ENCODE measurements at places on chromosomes 1 and 21.

DNA sequence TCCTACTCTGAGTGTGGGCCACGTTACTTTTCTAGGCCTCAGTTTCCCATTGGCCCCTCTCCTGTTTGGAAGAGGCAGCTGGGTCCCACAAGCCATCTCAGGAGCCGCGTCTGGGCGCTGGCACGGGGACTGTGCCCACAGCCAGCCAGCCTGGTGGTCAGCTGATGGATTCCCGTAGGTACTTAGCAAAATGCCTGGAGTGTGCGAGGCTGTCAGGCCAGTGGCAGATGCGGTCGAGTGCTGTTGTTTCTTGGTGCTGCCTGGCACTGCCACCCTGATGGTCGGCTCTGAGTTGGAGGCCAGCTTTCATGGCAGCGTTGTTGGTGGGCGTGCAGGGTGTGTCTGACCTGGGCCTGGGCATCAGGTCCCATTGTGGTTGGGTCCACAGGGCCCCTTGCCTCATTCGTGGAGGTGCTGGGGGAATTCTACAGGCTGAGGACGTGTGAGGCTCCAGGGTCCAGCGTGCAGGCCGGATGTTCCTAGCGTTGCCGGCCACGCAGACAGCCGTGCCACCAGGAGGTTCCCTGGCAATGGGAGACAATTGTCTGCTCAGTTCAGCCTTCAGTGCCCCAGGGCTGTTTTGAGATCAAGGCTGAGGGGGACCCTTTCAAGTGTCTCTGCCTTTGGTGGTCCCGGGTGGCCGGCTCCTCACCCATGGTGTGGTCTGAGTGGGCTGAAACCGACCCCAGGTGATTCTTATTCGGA, 20.9 kb downstream of the SKI start:
- peak; percentile 13 for DNase-seq

- peak; percentile 84 for DNase-seq
Observed at GRCh38 chr1:236830560-236830959, 35.5 kb downstream of the MTR start.

GRCh38 chr1:185348985-185349384, 31.9 kb upstream of the IVNS1ABP start:
- no peak for DNase-seq

GRCh38 chr1:67788904-67789303, 44.4 kb downstream of the GNG12 start:
- no peak for DNase-seq

GRCh38 chr1:196317535-196318522, 290.4 kb downstream of the KCNT2 start:
- DNase-seq = no peak

GRCh38 chr1:46749404-46749803, 30.5 kb upstream of the EFCAB14 start:
- DNase-seq = no peak

GRCh38 chr1:107950464-107950863, 14.5 kb downstream of the VAV3 start:
- no peak for DNase-seq

- DNase-seq = no peak
Observed at GRCh38 chr1:12012560-12013316, 6.6 kb upstream of the MIIP start.

DNA sequence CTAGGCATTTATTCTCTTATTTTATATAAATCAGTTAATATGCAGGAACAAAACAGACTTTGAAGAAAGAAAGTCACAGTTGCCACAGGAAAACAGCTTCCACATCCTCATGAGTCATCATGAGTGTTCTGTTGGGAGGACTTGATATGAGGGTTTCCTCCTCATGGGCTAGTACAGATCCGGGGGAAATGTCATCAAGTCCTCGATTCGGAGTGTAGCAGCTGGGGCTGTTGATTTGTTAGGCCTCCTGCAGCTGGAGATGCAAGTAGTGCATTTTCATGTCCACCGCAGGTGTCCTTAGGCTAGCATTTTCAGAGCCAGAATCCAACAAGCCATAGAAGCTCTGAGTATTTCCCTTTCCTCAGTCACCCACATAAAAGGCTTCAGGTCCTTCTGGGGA, 36.7 kb downstream of the ADAM30 start:
- DNase-seq = no peak

GRCh38 chr1:82778612-82779011, 977.9 kb downstream of the ADGRL2 start:
- DNase-seq = no peak

DNA sequence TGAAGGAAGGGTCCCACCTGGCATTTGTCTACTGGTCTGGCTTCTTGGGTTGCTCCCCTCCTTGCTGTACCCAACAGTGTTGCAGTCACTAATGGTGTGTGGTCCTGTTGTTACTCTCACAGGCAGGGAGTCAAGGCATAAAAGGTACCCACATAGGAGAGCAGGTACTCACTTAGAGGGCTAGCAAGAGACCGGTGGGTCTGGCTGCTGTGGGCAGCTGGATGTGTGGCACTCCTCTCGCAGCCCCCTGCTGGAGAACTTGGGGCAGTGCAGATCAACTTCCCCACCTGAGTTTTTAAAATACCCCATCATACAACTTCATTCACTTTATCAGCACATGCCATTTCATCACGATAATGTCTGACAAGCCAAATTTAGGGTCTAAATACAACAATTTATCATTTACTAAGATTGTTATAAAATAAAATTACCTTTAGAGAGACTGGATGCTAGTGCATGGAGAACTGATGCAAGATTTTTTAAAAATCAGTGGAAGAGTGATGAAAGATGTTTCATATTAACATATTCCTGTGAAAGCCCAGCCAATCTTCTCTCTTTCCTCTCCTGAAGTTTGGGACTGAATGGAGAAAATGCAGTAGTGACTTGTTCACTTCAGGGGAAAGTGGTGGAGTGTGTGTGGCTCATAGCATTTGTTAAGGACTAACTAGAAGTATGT, 42.8 kb downstream of the ACP6 start:
- peak; percentile 57 for DNase-seq

DNA sequence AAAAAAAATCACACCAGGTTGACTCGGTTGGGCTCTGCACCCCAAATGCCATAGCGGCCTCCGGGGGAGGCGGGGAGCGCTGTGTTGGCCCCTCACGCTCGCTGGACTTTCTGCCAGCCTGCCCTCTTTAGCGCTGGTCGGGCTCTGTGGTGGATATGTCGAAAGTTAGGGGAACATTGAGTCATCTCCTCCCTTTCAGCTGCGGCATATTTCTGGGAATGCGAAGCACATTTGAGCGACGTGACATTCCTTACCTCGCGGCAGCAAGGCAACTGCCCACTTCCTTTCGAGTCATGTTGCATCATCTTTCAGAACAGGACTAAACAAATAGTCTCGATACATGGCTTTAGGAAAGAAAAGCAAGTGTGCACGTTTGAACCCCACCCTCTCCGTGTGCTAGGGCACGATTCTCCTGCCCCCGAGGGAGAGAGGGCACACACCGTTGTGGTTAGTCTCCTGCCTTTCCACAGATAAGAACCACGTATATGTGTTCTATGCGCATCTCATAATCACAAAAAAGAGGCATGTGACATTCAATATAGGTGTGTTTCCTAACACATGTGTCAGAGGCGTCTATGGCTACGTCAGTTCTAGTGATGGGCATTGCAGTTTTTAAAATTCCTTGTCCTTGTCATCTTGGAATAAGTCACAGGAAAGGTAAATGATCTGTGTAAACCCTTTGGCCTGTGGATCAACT, 105.9 kb upstream of the SLC45A1 start:
- DNase-seq = peak; percentile 74

GRCh38 chr1:33424610-33425009, 6.3 kb downstream of the PHC2 start:
- no peak for DNase-seq

DNA sequence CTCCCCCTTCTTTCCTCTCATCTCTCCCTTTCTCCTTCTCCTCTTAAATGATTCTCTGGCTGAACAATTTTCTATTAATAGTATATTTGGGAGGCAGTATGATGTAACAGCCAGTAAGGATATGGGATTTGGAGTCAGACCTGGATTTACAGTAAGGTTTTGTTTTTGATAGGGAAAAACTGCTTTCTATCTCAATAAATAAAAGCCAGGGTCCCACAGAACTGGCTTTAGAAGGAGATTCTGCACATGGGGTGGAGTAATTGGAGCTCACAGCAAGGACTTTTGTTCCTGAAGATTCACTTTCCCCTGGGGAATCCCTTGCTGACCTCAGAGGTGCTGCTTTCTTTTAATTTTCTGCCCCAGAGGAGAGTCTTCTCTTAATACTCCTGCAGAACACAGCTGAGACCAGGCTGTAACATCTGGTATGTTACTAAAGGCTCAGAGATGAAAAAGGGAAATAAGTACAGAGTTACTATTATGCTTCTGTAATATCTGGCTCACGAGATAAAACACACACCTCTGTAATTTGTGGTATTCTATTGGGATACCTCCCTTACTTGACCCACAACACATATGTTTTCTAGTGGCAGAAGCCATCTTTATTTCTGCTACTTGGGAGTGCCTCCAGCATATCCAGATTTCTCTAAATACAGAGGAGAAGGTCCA, 13.4 kb downstream of the EPB41 start:
- no peak for DNase-seq

- DNase-seq = no peak
Observed at GRCh38 chr1:66999640-67000400, 54.1 kb downstream of the SLC35D1 start.

Measured in right cardiac atrium (tissue), 5 donors.